Cortex of kidney (tissue), 1 donor: ENCODE measurements at places on chromosomes 16 and 17.

- no peak for DNase-seq
Observed at GRCh38 chr17:42928714-42929496, 28.3 kb downstream of the G6PC1 start.

DNA sequence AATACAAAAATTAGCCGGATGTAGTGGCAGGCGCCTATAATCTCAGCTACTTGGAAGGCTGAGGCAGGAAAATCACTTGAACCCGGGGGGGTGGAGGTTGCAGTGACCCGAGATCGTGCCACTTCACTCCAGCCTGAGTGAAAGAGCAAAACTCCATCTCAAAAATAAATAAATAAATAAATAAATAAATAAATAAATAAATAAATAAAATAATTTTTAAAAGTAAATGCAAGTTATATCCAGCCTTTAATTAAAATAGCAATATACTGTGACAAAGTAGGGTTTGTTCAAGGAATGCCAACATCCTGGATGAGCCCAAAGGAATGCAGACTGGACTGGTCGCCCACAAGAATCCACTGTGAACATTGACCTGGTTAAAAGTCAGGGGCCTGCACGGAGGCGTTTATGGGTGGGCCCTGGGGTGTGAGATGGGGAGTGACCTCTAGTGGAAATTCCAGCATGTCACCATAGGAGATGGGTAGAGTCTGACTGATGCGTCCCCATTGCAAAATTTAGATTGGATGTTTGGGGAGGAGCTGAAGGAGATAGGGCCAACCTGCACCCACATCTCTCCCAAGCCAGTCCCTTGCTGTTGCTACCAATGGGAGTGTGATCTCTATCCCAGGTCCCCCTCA, 9.7 kb upstream of the PIK3R5 start:
- DNase-seq: no peak

- no peak for DNase-seq
Observed at GRCh38 chr16:29940656-29941055, 14.6 kb upstream of the KCTD13 start.

DNA sequence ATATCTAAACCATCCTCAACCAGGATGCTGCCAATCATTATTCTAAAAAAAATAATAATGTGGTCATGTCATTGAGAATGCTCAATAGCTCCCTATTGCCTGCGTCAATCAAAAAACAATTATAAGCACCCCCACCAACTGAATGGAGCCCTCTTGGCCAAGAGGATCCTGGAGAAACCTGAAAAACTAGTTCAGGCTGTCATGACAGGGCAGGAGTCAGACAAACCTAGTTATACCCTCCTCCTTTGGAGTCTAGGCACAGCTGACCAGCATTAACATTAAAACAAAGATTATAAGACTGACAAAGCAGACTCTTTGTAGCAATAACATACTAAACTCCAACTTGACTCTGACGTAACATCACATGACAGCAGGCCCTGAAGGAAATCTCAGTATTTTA, 119.2 kb upstream of the CCL2 start:
- DNase-seq: no peak

- no peak for DNase-seq
Observed at GRCh38 chr17:71636644-71637043, 484.2 kb upstream of the SOX9 start.

DNA sequence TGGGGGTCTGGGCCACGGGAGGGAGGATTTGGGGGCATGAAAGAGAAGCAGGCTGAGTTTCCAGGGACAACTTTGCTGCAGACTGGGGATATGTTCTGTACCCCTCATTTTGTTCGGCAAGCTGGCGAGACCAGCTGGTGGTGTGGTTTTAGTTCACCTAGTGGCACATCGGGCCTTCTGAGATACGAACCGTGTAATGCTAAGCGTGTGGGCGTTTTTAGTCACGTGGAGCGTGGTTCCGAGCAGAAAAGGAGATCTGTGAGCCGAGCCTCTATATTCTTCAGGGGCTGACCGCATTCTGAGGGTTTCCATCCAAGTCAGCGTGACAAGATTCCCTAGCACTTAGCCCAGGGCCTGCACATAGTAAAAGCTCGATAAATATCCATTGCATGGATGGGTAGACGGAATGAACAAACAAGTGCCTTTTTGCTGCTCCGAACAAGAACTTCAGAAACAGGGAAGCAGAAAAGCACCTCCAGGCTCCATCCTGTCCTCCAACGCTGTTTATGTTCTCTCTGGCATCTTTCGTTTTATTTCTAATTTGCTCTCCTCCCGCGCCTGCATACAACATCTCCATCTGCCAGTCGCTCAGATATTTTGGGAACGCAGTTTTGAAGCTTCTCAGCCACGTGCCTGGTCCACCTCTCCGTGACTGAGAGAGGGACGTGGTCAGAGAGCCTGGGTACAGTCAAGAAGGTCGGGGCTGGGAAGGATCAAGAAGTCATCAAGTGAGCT, 5.8 kb downstream of the SYT17 start:
- no peak for DNase-seq

DNA sequence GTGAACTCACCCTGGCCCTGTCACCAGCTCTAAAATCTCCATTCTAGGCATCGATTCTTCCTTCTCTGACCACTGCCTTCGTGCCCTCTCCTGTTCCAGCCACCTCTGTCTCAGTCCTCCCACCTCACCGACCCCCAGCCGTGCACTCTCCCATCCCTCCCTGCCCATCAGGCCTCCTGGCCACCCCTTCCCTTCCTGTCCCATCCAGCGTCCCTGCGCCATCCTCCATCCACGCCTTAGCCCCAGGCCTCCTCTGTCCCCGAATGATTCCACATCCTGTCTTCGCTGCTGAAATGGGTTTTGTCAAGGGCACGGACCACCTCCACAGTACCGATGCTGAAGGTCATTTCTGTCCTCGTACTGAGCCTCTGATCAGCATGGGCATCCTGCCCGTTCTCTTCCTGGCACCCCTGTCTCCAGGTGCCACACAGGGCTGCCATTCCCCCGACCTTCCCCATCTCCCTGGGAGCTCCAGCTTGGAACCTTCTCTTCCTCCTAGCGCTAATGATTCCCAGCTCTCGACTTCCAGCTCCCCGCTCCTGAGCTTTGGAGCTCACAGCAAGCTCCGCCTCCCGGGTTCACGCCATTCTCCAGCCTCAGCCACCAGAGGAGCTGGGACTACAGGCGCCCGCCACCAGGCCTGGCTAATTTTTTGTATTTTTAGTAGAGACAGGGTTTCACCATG, 2.6 kb downstream of the TRIM65 start:
- DNase-seq: no peak

DNA sequence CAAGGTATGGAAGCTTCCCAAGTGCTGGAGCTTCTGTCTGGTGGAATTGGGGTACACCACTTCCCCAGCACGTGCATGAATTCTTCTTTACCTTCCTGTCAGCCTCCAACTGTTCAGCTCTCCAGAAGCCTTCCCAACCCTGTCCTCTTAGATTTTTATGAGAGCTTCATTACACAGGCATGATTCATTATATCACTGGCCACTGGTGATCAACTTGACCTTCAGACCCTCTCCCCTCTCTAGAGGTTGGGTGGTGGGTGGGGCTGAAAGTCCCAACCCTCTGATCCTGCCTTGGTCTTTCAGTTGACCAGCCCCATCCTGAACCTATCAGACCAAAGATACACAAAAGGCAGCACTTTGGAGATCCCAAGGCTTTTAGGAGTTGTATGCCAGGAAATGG, 795.7 kb upstream of the SOX9 start:
- DNase-seq: no peak

- no peak for DNase-seq
Observed at GRCh38 chr16:354971-355461, 2.5 kb upstream of the AXIN1 start.

- DNase-seq: no peak
Observed at GRCh38 chr17:33366960-33367359, 73.9 kb upstream of the ASIC2 start.
